ENCODE measurements at places on chromosomes 7 and 10.

DNA sequence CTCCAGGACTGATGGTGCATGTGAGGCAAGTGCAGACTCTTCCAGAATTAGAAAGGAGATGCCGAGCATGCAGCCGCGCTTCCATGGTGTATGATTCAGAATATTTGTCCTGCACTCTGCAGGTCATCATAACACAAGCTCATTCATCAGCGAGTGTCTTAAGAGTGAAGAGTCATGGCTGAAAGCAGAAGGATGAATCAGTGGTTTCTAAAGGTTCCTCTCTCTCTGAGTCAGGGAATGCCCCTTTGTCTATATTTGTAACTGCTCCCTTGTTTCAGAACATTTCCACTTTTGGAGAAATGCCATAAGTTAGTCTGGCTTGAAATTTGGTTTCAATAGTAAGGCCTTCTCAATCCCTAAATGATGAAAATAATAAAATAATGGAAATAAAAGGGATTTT, 52.3 kb downstream of the HECW1 start:
- no peak for DNase-seq

DNA sequence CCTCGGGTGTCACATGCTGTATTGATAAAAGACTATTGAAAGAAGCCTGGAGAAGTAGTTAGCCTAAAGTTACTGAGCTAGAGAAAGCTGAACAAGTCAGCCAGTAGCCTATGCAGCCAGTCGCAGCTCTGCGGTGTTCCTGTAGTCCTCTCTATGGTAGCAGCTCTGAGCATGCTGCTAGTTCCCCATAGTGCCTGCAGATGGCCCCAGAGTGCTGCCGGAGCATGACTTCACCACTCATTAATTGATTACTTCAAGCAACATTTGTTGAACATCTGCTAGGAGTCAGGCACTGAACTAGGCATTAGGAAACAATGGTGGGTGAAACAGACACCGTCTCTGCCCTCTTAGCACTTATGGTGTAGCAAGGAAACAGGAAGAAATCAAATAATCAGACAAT, 422.7 kb downstream of the SORCS3 start:
- no peak for DNase-seq

GRCh38 chr7:41294556-41295454, 408.1 kb downstream of the INHBA start:
- no peak for DNase-seq

DNA sequence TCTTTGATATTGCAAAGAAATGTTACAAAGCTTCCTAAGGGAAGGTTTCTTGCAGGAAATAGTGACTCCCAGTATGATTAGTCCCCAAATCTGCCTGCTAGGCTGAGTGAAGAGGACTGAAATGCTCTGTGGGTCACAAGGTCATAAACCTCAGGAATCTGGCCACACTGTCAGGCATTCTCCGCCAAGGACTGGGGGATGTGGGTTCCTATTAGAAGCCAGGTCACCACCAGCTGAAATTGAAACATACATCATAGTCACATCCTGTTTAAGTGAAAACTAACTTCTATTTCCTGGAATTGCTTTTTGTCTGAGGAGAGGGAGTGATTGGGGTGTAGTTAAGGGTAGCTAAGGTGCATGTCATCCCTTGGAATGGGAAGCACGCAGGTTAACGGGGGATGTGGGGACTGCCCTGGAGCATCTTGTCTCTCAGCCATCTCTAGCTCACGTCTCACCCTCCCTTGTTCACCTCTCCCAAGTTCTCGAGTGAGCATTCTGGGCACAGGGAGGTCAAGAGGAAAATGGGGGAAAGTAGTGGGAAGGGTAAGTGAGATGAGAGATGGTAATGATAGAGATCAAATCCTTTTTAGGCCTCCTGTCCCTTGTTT, 12.0 kb upstream of the GSAP start:
- no peak for DNase-seq

GRCh38 chr10:79248341-79249185, 98.7 kb upstream of the PPIF start:
- DNase-seq = no peak

DNA sequence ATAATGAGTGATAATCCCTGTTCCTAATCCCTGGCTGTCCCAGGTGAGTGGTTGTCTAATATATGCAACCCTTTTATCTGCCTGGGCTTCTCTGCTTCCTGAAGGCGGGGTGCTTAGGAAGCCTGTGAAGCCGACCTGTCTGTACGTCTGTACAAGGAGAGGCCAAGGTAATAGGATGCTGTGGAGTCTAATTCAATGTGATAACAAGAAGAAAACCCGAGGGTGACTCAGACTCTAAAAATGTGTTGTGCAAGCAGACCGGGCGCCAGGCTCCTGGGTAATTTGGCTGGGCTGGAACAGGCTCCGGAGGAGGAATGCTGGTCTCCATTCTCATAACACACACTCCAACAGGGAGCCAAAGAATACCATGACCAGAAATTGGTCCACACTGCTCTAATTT, 43.6 kb downstream of the THNSL1 start:
- DNase-seq = no peak

DNA sequence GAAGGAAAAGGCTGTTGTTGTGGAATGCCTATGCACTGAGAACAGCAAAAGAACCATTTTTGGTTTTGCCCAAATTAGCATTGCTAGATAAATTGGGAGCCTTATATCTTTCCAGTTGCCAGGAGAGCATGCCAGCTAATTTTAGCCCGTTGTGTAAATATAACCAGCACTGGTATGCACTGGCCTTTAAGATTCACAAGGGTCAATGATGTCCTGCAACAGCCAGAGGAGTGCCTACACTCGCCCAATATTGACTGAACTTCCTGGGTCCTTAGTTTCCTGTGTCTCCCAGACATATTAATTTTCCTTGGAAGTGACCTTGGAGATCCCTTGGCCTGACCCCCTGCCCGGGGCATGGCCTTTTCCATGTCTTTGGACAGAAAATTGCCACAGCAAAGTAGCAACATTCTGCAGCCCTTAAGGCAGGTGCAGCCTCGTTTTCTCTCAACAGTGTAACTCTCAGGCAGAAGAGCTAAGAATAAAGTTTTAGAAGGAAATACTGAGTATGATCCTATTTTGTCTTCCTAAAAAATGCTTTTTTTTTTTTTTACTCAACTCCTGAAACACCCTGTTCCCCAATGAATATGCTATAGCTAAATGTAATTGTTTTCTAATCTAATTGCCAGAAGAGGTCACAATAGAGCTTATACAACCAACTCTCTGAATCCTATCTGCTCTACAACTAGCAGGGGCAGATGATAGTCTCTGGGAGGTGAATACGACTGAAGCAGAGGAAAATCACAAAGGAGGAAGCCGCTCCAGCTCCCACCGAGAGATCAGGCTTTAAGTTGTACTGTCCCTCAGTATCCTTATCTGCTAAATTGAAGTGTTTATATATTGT, 131.9 kb upstream of the PCGF5 start:
- DNase-seq = no peak

DNA sequence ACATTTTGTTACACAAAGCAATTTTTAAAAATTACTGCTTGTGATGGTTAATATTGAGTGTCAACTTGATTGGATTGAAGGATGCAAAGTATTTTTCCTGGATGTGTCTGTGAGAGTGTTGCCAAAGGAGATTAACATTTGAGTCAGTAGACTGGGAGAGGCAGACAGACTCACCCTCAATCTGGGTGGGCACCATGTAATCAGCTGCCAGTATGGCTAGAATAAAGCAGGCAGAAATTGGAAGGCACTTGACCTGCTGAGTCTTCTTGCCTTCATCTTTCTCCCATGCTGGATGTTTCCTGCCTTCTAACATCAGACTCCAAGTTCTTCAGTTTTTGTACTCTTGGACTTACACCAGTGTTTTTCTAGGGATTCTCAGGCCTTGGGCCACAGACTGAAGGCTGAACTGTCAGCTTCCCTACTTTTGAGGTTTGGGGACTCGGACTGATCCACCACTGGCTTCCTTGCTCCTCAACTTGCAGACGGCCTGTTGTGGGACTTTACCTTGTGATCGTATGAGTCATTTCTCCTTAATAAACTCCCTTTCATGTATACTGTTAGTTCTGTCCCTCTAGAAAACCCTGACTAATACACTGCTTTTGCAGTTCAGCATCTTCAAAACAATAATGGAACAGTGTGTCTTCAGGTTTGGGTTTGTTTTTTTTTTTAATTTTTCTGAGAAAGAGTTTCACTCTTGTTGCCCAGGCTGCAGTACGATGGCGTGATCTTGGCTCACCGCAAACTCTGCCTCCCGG, 244.1 kb upstream of the SEMA3C start:
- DNase-seq = no peak

- peak; percentile 72 for DNase-seq
These were observed 105.2 kb downstream of the NEURL1 start for GRCh38 chr10:103598654-103599115.

- DNase-seq = no peak
These were observed 3.3 kb upstream of the ELOVL3 start for GRCh38 chr10:102222797-102223196.

GRCh38 chr10:94607111-94607510, 61.5 kb downstream of the HELLS start:
- DNase-seq = no peak

GRCh38 chr7:24980534-24981170, 674 bp upstream of the OSBPL3 start:
- no peak for DNase-seq

DNA sequence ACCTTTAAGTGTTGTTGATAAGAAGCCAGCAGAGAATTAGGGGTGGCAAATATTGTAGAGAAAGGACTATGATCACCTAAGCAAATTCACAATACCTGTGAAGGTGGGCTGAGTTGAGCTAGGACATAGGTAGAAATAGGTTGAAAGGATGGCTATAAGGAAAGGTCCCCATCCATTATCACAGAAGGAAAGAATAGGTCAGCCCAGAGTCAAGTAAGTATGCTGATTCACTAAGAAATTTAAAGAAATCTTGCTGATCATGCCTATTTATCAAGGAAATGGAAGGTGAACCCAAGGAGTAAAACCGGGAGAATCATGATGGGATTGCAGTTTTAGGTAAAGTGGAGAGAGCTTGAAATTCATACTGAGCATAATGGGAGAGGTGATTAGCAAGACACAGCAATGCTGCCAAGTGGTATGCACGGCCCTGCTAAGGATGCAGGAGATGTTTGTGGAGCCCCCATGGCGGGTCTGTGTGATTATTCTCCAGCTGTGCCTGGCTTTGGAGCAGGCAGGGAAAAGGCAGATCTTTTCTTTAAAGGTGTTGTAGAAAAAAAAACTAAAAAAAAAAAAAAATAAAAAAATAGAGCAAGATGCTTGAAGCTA, 399.4 kb downstream of the PLXDC2 start:
- no peak for DNase-seq

GRCh38 chr7:94540428-94540827, 30.8 kb downstream of the CASD1 start:
- DNase-seq = no peak

DNA sequence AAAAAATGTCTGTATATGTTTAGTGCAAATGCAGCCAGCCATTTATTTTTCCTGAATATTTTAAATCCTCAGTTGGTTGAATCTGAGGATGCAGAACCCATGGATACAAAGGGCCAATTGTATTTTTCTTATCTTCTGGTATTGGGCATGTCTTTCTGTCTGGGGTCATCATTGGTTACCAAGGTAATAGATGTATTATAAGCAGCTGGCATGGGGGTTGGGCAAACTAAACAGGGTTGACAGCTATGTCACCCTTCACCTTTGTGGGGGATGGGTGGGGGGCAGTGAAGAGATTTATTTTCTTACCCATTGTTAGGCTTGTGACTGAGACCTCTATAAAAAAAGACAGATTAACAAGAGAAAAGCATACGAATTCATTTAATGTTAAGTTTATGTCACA, 38.8 kb downstream of the CDHR3 start:
- no peak for DNase-seq

DNA sequence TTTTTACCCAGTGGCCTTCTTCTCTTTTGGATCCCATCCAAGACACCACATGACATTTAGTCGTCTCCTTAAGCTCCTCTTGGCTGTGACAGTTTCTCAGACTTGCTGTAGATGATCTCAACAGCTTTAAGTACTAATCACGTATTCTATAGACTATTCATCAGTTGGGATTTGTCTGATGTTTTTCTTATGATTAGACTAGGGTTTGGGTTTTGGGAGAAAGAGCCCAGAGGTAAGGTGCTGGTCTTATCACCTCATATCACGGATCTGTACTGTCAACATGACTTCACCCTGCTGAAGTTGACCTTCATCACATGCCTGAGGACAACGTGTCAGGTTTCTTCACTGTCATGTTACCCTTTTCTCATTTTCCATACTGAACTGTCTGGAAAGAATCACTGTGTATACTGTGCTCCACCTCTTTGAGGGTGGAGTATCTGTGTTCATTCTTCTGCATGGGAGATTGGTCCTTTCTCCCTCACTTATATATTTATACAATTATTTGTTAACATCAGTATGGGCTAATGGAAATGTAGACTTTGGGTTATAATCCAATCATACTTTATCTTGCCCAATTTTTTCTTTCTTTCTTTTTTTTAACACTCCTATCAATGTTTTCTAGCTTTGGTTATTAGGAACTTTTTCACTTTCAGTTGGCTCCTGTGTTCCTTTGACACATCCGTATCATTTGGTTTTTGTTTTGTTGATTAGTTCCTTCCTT, 6.4 kb upstream of the HKDC1 start:
- DNase-seq = no peak

DNA sequence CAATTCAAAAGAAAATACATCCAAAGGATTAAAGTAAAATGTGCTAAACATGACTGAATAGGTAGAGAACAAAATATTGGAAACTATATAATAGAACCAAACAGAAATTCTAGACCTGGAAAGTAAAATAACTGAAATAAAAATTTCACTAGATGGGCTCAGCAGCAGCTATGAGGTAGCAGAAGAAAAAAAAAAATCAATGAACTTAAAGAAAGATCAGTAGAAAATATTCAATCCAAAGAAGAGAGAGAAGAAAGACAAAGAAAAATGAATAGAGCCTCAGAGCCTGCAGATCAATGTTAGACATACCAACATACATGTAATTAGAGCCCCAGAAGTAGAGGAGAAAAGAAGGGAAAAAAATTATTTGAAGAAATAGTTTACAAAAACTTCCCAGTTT, 129.6 kb upstream of the RNF32 start:
- no peak for DNase-seq

- DNase-seq = no peak
These were observed 213.6 kb upstream of the FZD1 start for GRCh38 chr7:91050677-91051076.

- DNase-seq = no peak
These were observed 12.7 kb upstream of the MACC1 start for GRCh38 chr7:20229646-20230500.

Measured in right renal cortex interstitium (tissue), 3 donors.